ENCODE measurements at places on chromosomes 4 and X.

DNA sequence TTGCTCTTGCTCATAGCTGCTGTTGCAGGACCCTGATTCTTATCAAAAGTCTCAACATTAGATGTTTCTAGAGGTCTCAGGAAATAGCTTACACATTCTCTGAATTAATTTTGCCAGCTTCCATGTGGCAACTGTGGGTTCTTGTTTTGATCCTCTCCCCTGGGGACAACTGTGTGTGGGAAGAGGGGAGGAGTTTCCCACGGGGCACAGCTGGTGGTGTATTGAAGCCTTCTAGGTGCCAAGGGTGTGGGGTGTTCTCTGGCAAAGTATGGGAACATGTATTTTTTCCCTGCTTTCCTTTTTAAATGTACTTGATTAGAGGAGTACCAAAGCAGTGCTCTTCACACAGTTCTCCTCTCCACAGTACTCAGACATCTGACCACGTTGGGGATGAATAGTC, 212.7 kb downstream of the RPA4 start:
- no peak for DNase-seq

- DNase-seq, result no peak
These were observed 2.0 kb downstream of the ERCC6L start for GRCh38 chrX:72236841-72237240.

- DNase-seq, result no peak
These were observed 105.8 kb downstream of the CHIC1 start for GRCh38 chrX:73668779-73669178.

DNA sequence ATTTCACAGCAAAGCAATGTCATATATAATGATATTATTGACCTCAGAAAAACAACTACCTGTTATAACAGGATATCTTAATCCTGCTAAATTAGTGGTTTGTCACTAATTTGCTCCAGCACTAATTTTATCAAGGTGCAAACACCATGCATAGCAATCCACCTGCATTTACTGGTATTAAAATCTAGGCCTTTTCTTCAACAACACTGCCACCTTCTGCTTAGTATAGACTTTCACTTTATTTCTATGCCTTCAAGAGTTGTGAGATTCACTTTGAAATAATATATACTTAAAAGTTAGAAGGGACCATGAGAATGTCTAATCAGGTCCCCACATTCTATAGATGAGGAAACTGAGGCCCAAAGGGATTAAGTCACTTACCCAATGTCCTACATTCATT, 82.1 kb upstream of the IQCM start:
- peak; percentile 71 for DNase-seq

DNA sequence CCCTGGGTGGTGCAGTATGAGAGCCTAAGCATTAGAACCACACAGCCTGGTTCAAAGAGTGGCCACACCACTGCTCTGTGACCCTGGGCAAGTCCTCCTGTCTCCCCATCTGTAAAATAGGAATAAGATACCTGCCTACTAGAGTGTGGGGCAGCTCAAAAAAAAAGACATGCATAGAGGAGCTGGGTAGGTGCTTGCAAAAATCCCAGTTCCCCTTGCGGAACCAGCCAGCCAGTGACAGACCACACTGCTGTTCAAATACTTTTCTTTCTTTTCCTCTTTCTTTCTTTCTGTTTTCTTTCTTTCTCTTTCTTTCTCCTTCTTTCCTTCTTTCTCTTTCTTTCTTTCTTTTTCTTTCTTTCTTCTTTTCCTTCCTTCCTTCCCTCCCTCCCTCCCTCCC, 63.0 kb upstream of the TRIM2 start:
- DNase-seq, result no peak

DNA sequence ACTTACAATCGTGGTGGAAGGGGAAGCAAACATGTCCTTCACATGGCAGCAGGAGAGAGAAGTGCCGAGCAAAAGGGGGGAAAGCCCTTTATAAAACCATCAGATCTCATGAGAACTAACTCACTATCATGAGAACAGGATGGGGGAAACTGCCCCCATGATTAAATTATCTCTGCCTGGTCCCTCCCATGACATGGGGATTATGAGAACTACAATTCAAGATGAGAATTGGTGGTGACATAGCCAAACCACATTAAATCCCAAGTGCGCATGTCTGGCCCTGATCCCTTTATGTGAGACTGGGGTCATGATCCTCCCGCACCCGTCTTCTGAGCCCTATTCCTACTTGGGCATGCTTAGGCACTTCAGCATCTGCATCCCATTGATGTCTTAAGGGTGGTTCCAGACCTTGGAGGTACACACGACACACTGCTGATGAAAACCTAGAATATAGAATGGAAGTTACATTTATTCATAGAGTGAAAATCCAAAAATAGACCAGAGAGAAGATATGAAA, 116.0 kb downstream of the PTTG2 start:
- DNase-seq, result no peak
